ENCODE measurements at places on chromosomes 6 and 20.

DNA sequence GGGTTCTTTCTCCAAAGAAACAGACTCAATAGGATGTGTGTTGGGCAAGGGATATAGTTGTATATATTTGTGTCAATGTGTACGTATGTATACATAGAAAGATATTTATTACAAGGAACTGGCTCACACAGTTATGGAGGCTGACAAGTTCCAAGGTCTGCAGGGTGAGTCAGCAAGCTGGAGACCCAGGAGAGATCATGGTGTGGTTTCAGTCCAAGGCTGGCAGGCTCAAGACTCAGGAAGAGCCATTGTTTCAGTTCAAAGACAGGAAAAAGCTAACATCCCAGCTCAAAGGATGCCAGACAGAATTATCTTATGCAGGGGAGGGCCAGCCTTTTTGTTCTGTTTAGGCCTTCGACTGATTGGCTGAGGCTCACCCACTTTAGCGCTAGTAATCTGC is 89.9 kb upstream of the RALGAPA2 start:
- DNase-seq = no peak

DNA sequence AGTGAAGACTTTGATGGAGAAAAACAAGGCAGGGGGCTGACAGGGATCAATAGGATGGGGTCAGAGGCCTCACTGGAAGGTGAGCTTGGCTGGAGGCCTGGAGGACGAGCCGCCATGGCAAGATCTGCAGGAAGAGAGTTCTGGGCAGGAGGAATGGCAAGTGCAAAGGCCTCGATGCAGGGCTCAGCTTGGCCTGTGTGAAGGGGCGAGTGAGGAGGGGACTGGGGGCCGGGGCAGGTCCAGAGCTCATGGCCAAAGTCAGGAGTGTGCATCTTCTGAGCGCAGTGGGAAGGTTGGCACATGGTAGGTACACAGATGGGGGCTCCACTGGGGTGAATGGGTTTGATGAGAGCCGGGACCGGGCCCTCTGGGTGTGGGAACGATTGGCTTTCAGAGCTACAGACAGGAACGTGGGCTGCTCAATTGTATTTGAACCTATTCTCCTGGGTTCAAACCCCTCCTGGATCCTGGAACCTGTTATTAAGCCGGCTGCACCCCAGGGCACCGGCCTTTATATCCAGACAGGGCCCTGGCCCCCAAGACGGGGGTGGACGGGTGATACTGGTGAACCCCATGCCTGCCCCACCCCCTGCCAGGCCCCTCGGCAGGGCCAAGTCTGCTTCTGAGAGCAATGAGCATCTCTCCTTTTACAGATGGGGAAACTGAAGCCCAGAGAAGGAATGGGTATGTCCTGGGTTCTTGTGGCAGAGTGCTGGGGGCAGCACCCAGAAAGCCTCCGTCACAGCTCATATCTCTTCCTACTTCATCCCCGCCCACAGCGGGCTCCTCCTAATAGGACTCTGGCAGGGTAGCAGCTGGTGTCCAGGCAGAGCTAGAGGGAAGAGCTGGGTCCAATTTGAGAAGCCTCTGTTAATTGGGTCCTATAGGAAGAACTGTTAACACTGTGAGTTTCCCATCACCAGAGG is 106.1 kb downstream of the CEBPB start:
- peak; percentile 65 for DNase-seq

- no peak for DNase-seq
Measured at GRCh38 chr20:44656448-44656847, 4.9 kb upstream of the ADA start.

DNA sequence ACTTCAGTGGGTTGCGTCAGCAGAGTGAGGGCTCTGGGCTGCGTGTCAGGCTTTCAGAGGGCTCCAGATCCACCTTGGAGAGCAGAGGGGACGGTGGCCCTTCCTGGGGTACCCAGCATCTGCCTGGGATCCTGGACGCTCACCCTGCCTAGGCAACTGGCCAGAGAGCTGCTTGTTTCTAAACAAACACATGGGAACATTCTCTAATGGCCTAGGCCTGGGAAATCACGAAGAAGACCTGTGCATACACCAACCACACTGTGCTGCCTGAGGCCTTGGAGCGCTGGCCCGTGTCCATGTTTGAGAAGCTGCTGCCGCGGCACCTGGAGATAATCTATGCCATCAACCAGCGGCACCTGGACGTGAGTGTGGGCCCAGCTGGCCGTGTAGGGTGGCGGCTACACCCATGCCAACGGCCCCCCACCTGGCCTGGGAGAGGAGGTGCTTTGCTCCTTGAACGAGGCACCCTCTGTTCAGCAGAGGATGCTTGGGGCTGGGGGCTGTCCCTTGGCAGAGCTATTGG is 32.2 kb downstream of the PYGB start:
- DNase-seq = no peak

DNA sequence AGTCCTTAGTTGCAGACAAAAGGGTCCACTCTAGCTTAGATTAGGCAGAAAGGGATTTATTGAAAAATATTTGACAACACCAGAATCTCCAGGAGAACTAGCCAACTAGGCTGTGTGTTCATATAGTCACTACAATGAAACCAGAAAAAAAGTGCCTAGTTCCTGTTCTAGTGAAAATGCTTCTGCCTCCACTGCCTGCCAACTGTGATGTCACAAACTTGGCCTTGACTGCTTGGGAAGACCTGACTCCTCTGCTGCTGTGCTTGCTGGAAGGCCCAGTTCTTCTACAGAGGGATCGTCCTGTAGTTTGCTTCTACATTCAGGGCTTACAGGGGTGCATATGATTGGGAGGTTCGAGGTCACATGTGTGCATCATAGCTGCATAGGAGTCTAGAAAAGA is 40.3 kb upstream of the XRN2 start:
- DNase-seq = no peak

DNA sequence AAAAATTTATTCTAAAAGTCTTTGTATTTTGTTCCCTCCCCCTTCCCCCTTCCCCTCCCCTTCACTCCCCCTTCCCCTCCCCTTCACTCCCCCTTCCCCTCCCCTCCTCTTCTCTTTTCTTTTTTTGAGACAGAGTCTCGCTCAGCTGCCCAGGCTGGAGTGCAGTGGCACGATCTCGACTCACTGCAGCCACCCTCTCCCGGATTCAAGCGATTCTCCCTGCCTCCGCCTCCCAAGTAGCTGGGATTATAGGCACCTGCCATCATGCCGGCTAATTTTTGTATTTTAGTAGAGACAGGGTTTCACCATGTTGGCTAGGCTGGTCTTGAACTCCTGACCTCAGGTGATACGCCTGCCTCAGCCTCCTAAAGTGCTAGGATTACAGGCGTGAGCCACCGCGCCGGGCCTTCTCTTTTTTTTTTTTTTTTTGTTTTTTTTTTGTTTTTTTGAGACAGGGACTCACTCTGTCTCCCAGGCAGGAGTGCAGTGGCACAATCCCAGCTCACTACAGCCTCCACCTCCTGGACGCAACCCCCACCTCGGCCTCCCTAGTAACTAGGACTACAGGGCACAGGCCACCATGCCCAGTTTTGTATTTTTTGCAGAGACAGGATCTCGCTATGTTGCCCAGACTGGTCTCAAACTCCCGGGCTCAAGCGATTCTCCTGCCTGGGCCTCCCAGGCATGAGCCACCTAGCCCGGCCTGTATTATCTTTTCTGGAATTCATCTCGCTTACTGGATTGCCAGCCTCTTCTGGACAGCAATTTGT is 1.1 kb upstream of the AFG1L start:
- no peak for DNase-seq
